ENCODE measurements at places on chromosomes 3 and 15. TPM values are rescaled to one million over a fixed set of nuclear protein-coding genes. Genes with fewer than 3 reads are reported as not detected.
A peak's percentile ranks its signal among the peaks of the same experiment; 100 is the strongest.

HYKK gene
- 5.6 TPM for total RNA-seq

IL20RB gene
- 0.86 TPM for total RNA-seq

DNA sequence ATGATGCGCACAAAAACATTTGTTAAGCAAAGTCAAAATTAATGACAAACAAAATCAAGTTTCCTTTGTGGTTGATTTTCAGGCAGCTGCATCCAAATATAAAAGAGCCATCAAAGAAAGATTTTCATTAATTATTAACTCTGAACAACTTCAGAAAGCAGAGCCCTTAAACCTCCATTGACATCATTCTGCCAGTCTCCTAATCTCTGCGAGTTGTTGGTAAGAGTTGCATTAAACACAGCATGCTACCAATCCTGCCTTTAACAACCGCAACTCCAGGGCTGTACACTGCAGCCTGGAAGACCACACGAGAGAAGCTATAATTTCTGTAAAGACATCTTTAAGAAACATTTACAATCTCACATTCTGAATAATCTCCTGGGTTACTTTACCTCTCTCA lies 204.6 kb downstream of the NR2F2 start:
- no peak for DNase-seq

DNA sequence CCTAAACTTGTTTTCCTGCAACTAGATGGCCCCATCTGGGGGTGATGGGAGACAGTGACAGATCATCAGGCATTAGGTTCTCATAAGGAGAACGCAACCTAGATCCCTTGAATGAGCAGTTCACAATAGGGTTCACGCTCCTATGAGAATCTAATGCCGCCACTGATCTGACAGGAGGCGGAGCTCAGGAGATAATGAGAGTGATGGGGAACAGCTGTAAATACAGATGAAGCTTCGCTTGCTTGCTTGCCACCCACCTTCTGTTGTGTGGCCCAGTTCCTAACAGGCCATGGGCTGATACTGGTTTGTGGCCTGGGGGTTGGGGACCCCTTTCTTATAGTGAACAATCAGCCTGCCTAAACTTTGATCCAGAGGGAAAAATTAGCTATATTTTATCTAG lies 15.2 kb upstream of the C3orf49 start:
- DNase-seq: no peak

DNA sequence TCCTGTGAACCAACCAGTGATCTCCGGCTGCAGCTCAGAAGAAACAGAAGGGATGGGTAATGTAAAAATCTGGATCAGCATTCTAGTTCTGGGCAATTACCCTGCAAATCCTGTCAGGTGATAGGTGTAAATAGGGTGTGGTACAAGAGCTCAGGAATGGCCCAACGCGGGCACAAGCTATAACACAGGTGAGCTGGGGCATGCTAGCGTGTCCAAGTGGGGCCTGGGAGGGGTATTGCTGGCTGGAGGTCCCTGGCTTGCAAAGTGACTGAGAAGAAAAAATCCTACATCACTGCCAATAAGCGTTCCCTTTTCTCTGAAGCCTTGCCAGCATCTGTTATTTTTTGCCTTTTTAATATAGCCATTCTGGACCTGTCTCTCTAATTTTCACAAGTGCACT lies 9.7 kb upstream of the CHST2 start:
- no peak for DNase-seq

DNA sequence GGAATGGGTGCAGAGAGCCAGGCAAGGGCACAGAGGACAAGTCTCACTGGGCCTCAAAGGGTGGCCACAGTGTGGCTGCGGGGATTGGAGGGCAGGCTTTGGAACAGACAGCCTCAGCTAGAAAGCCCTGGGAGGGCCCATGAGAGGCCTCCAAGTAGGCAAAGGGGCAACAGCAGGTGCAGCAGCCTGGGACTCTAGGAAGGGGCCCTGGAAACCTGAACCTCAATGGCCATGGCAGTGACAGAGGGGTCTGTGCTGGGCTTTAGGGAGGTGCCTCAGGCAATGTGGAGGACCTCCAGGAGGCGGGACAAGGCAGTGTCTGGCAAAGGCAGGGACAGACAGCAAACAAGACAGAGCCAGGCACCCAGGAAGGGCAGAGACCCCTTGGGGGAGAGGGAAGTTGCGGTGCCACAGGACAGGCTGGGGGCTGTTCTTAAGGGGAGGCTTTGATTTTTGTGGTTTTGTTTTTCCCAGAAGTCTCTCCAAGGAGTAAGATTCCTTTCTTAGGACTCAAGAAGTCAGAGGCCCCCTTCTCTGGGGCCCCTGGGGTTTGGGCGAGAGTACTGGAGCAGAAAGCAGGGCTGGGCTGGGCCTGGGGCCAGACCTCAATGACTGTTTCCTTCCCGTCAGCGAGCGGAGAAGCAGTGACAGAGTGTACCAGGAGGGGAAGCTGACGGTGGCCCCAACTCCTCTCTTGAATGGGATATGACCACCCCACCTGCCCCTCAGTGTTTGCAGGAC lies 9.7 kb downstream of the STOML1 start:
- peak; percentile 53 for DNase-seq

DNA sequence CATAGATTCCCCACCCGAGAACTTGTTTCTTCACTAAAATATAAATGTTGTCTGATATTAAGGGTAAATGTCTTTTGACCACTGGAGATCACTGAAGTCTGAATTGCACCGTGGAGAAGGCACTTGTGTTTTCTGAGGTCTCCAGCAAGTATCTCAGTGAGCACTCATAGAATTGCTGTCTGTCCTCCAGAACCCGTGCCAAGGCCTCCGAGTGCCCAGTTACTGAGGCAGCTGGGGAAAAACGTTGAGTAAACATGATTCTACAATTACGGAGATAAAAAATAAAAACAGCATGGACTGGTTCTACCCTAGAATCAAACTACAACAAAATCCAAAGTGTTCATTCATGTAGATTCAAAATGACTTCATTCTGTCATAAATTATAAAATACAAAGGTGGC lies 60.0 kb downstream of the MLH1 start:
- no peak for DNase-seq

GRCh38 chr3:191528589-191528988 lies 67.6 kb downstream of the PYDC2 start:
- DNase-seq: no peak
